ENCODE measurements at places on chromosomes 13 and 19.

DNA sequence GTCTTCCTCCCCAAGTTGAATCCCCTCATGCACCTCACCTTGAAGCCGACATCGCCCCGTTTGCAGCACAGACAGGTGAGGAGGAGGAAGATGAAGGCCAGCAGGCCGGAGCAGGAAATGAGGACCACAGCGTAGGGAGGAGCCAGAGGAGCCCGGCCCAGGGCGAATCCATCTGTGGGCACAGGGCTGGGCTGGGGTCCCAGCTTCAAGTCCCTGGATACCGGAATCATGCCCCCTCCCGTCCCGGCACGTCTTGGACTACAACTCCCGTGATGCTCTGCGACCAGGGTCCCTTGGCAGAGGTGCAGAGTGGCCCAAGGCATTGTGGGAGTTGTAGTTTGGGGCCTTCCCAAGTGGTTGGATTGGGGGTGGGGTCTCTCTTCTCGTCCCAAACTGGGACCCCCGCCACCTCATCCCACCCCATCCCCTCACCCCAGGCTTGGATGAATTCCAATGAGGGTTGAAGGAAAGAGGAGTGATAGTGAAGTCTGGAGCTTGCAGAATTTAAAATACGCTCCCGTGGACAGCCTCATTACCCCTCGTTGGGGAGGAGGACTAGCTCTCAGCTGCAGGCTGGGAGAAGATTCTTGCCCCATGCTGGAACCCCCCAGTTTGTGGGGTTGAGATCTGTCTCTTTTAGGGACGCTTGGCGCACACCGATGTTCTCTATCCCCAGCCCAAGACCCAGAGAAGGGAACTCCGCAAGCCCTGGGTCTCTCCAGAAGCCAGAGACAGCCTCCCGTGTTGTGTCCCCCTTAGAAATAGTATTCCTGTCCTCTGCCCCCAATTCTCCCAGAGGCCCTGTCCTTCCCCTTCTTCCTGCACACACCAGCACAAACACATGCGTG is 990 bp downstream of the LMTK3 start:
- DNase-seq, result peak; percentile 64

DNA sequence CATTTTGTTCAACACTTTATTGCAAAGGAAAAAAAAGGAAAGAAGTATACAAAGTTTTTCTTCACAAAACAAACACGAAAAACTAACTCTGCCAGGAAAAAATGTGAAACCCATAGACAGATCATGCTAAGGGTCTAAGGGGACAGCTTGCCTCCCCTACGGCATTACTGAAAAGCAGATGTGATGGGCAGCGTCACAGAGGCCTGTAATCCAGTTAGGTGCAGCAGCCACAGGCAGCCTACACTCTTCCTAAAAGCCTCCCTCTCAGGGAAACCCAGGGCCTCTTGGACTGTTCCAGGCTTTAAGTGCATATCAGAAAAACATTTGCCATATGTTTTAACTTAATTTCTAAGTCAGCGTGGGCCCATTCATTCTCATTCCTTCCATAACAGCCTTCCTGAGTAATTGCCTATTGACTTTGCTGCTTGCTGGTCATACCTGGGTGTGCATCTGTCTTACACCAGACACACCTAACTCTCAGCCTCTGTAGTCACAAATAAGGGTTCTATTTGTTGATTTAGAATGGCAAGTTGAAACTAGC is 135.7 kb upstream of the SERP2 start:
- no peak for DNase-seq

DNA sequence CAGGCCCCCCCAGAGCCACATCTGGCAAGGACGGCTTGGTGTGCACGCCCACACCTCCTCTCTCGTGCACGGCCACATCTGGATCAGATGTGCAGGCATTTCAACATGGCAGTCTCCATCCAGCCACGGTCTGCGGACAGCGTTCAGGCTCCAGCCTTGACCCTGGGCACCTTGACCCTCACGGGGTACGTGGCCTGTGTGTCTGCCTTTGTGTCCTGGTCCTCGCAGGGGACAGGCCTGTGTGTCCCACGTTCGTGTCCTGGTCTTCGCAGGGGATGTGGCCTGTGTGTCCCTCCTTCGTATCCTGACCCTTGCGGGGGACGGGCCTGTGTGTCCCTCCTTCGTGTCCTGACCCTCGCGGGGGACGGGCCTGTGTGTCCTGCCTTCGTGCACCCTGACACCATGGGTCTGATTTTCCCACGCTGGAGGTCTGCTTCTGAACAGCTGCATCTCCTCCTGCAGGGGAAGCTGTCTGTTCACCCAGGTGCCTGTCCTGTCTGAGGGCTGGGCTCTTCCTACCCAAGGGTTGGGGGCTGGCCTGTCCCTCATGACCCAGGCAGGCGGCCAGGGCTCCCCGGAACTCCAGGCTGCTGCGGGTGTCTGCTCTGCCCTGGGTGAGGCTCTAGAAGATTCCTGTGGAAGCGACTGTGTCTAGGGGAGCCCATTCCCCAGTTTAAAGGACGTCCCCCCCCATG is 25.3 kb downstream of the RASA3 start:
- DNase-seq, result no peak

DNA sequence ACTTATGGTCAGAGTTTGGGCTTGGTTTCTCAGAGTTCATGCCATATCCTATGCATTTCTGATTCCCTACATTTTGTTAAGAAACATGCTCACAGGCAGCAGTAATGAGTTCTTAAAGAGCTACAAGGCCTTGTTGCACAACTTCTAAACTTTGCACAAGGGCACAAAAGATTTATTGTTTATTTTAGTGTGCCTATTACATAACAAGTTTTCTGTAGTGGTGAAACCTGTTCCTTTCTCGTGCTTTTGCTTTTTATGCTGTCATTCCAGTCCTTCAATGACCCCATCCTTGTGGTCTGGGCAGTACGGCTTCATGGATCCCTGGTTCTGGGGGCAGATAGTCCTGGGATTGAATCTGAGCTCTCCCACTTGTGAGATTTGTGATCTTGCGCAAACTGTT is 17.8 kb downstream of the ZNF507 start:
- no peak for DNase-seq

GRCh38 chr13:73598020-73598712 is 536.0 kb downstream of the KLF12 start:
- no peak for DNase-seq

DNA sequence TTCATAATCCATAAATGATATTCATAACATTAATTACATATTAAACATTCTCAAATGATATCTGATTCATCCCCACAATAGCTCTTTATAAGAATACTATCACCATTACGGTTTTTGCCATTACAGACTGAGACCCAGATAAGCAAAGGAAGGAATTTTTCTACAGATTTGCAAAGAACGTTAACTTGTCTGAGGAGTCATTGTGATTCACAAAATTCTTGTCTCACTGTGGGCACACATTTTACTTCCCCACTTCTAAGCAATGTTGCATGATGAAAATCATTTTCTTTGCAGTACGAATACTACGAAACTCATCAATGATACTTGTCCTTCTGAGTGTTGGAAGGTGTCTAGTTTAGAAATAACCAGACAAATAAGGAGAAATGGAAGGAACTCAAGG is 70.1 kb downstream of the NALCN start:
- DNase-seq, result no peak

DNA sequence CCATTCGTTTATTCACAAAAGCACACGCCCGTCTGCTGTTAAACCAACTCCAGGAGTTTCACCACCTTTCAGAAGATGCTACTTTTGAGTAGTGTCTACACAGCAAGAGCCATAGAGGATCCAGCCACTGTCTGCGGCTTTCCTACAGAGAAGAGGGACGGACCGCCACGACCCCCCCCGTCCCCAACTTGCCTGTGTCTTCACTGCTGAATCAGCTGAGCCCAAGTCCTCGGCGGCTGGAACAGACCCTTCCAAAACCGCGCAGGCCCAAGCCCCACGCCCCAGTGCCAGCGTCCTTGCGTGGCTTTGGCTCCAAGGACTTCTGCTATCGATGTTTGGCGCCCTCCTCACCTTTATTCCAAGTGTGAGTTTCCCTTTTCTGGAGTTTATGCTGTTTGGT is 65.1 kb downstream of the SPACA7 start:
- no peak for DNase-seq

GRCh38 chr19:30718707-30719106 is 346.5 kb downstream of the ZNF536 start:
- DNase-seq, result no peak

DNA sequence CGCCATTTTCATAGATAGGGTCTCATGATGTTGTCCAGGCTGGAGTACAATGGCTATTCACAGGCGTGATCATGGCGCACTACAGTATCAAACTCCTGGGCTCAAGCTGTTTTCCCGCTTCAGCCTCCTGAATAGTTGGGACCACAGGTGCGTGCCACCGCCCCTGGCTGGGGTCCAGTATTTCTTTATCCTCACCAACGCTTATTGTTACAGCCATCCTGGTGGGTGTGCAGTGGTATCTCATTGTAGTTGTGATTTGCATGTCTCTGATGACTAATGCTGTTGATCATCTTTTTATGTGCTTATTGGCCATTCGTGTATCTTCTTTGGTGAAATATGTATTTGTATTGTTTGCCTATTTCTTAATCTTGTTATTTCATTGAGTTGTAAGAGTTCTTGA is 49.0 kb downstream of the SIPA1L3 start:
- no peak for DNase-seq

DNA sequence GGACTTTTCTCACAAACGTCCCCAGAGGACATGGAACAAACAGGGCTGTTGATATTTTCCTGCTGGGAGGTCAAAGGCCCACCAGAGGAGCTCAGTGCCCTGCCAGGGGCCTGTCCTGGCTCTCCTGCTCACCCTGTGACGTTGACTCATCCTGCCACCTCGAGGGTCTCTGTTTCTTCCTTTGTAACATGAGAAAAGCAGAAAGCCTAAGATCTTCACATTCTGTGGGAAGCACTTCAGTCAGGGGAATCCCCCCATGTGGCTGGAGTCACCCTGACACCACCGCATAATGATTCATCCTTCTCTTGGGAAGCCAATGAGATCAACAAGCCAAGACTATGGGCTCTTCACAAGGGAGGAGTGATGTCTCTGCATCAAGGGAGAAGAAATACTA is 147.9 kb downstream of the KATNAL1 start:
- DNase-seq, result no peak

- DNase-seq, result no peak
These were observed 25.7 kb downstream of the CAB39L start for GRCh38 chr13:49418206-49418605.

DNA sequence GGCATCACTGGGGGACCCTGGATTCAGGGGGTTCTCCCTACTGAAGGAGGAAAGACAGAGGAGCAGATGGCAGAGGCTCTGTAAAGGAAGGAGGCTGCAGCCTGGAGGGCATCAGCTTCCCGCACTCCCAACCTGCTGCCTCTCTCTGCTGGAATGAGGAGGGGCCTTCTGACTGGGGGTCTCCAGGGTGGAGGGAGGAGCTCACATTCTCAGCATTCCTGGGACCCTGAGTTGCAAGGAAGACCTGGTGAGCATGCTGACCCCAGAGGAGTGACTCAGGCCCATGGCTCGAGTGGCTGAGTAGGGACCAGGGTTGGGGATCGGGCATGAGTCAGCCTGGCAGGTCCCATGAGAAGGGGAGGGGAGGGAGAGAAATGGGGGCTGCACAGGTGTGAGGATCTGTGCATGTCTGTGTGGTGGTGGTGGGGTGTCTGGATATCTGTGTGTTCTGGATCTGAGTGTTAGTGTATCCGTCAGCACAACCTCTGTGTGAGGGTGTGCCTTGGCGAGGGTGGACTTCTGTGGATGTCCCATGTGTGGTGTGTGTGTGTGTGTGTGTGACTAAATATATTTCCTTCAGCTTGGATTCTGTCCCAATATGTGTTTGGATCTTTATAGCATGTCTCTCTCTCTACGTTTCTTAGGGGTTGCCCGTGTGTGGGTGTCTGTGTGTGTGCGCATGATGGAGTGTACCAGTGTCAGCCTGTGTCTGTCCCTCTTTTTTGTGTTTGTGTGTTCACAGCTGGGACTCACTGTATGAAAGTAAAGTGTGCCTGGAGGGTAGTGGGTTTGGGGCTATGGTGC is 4.6 kb downstream of the AXL start:
- DNase-seq, result no peak

- no peak for DNase-seq
These were observed at the start of gene ICAM3 for GRCh38 chr19:10339380-10339960. TSS of gene ICAM3 (minus strand) at chr19:10339624. CDS start at chr19:10339614, 10 bp downstream.

GRCh38 chr13:98467263-98467985 is 109.5 kb downstream of the STK24 start:
- DNase-seq, result no peak

DNA sequence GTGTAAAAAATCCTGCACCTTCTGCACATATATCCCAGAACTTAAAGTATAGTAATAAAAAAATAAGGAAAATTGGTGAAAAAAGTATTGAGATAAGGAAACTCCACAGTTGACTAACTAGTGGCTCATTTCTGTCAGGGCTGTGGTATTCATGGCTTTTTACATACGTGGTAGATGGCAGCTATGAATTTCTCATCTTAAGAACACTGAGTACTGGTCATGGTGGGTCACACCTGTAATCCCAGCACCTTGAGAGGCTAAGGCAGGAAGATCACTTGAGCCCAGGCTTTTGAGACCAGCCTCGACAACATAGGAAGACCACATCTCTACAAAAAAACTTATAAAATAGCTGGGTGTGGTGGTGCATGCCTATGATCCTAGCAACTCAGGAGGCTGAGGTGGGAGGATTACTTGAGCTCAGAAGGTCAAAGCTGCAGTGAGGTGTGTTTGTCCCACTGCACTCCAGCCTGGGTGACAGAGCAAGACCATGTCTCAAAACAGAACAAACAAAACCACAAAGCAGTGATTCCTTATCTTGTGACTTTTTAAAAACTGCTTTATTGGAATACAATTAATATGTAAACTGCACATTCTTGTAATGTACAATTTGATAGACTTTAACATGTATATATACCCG is 16.8 kb downstream of the SLAIN1 start:
- DNase-seq, result no peak

DNA sequence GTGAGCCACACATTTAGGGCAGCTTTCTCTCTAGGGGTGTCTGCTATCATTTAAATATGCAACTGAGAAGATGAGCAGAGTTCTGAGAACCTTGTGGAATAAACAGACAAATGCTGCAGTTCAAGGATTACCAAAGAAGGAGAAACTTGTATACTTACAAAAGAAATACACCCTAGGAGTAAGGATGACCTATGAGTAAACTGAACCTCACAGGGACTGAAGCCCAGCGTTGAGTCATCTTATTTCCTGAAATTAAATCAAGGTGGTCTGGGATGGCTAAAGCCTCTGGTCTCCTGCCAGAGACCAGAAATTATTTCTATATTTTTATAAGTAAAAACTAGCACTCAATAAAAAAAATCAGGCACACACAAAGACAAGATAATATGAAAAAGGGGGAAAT is 40.1 kb downstream of the FAM216B start:
- DNase-seq, result no peak

DNA sequence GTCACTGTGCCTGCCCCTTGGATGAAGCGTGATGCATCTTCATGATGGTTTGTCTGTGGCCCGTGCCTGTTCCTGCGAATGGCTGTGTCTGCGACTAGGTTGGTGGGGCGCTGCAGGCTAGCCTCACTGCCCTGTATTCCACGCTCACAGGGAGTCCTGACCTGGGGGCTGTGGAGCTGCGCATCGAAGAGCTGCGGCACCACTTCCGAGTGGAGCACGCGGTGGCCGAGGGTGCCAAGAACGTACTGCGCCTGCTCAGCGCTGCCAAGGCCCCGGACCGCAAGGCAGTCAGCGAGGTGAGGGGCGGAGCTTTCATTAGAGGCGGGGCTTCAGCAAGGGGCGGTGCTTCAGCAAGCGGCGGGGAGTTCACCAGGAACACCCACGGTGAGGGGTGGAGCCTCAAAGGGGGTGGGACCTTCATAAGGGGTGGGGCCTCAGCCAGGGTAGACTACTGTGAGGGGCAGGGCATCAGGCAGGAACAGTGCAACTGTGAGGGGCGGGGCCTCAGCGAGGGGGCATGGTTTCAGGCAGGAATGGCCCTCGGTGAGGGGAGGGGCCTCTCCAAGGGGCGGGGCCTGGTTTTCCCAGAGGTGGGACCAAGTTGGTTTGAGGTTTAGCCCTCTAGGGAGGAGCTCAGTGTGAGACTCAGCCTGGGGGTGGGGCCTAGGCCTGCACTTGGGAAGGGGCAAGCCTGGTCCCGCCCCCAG is 17.2 kb downstream of the PKN1 start:
- DNase-seq, result no peak
